ENCODE measurements at places on chromosomes 11 and 22.

- DNase-seq = no peak
These were observed 709.3 kb upstream of the CCDC179 start for GRCh38 chr11:23569547-23569946.

DNA sequence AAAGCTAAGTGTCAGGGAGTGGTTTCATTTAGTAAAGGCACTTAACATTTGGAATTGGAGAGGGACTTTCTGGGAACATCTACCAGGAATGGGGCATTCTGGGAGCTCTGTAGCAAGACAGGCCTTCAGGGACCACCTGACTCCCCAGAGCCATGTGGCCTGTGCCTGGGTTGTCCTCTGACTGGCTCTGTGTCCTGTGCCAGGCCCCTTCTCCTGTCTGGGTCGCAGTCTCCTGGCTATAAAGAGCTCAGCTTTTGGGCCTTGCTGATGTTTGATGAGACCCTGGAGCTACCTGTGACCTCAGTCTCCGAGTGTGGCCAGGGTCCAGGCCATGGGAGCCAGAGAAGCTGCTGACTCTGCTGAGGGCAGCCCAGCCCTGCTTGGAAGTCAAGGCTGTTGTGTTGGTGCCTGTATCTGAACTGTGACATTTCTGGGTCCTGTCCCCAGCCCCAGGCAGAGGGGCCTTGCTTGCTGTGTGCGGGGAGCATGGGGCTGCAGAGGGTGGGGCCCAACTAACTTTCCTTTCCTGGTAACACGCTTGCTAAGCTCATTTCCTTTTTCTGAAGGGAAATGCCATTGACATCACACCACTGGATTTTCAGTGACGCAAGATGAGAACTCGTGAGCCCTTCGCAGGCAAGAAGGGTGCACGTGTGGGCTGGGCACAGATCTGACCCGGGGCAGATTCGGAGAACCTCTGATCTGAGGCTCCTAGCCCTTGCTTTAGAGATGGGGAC, 41.3 kb downstream of the LRRC32 start:
- DNase-seq = no peak

DNA sequence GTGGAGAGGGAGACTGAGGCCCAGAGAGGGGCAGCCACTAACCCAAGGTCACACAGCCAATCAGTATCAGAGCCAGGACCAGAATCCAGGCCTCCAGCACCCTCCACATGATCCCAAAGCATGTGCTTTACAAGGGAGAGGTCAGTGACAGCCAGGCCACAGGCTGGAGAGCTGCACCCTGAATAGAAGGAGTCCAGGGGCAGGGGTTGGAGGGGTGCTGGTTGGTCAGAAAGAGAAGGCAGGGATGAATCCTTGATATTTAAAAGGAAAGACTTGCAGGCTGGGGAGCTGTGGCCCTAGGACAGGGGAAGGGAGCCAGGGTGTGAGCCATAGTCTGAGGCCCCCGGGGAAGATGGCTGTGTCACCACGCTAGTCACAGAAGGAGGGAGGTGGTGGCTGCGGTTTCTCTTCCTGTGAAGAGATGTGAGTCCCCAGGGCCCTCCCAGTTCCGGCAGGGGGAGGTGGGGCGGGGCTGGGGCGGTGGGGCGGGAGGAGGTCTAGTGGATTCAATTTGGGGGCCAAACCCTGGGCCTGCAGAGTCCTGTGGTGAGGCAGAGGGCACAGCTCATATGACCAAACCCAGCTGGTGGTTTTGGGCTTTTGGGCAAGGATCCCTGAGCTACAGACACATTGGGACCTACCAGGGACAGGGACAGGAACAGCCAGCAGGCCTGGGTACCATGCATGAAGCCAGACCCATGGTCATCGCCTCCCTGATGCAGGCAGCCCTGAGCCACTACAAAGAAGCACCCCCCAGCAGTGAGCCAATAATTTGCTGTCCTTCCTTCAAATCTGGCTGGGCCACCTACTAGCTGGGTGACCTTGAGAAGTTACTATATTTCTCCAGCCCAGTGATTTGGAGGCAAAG, 14.0 kb downstream of the RAC2 start:
- peak; percentile 81 for DNase-seq

- DNase-seq = no peak
These were observed 417.8 kb downstream of the MIAT start for GRCh38 chr22:27075028-27075678.

Measured in activated CD8-positive, alpha-beta memory T cell treated with anti-CD3 and anti-CD28 coated beads for 1 hour (primary cell).